Erythroblast (primary cell): ENCODE measurements at places on chromosomes 4 and X.
A peak's percentile ranks its signal among the peaks of the same experiment; 100 is the strongest.

DNA sequence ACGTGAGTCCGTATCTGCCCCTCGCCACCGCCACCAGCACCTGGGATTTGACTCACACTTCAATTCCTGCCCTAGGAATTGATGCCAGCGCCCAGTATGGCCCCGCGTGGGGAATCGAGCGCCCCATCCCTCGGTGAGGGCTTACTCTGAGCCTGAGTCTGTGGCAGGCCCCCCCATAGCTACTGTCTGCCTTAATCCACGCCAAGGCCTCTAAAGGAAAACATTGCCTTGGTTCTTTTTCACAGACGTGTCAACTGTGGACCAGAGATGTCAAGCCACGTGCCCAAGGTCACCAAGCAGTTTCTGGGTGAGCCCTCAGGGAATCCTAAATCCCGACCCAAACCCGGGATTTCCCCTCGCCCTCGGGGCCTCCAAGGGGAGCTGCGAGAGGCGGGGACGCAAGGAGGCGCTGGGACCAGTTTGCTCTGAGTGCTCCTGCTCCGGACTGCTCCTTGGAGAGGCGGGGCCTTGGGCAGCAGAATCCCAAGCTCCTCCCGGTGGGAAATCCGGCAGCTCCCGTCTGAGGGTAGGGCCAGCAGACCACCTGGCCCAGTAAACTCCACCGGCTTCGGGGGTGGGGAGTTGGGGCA is 12.9 kb downstream of the MSX1 start:
- no peak for DNase-seq

DNA sequence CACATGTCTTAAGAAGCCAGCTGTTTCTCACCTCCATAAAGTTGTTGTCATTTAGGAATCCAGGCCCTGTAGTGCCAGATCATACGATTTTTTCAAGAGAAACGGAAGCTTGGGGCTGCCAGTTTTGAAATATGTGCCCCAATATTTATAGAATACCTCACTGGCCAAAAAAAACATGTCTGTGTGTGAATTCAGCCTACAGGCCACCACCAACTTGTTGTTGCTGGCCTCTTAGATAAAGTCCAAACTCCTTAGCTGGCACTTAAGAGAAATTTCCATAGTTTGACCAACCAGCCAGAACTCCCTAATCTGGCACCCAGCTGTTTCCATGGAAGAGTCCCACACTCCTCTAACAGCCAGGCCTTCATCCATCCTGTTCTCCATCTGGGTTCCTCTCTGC is 74.1 kb downstream of the WDR19 start:
- DNase-seq: no peak

- DNase-seq: no peak
Observed at GRCh38 chr4:101089168-101089567, 258.2 kb downstream of the PPP3CA start.

DNA sequence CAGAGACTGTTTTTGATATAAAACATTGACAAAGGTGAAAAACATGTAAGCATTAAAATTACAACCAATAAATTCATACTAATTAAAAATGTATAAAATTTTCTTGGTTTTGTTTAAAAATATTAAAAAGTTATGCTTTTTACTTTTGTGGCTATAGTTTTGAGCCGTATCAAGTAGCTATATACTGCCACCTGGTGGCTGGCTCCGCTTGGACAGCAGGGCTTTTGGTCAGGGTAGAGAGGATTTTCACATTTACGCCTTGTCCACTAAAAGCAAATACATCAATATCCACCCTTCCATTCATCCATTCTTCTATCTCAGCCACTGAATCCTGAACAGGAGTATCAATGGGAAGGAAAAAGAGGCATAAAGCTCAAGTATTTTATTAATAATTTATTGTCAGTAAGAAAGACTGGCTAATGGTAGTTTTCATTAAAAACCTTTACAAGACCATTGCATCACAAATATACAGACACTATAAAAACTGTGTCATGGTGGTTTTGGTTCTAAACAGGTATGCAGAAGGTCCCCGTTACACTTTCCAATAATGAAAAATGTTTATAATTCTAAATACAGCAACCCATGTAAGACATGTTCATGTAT is 32.1 kb upstream of the MTNR1A start:
- DNase-seq: peak; percentile 51

DNA sequence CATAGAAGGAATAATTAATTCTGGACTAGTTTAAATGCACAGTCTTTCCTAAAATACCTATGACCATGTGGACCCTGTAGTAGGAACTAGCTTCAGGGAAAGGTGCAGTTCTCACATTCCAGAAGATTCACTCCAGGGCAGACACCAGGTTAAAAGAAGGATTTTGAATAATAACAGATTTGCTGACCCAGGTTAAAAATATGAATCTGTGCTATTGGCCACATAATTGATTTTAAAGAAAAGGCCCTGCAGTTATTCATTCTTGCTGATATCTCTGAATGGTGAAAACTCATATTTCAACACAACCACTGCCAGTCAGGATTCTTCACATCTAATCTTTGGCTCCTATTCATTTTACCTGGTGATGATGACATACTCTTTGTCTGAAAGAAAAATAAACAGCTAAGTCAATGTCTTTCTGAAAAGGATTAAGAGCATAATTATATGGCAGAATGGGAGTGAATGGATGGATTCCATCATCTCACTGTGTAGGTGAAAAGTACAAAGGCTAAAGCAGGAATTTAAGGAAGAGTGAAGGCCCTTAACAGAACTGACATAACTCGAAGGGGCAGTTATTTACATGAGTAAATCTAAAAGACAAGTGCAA is 432.8 kb downstream of the PDGFC start:
- no peak for DNase-seq

DNA sequence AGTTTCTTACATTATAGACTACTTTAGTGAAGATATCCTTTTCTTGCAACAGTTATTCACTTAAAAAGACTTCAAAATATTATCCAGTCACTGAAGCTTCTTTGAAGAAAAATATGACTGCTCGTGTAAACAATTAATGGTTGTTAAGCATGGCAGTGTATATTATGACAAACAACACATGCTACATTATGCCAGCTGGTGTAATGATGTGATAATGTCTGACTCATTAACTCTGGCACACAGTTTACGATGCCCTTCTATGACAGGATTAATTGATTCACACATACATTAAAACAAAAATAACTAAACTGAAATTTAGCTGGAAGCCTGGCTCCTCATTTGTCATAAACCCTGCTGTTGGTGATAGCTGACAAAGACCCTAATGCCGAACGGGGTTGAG is 22.4 kb downstream of the GK2 start:
- DNase-seq: no peak

DNA sequence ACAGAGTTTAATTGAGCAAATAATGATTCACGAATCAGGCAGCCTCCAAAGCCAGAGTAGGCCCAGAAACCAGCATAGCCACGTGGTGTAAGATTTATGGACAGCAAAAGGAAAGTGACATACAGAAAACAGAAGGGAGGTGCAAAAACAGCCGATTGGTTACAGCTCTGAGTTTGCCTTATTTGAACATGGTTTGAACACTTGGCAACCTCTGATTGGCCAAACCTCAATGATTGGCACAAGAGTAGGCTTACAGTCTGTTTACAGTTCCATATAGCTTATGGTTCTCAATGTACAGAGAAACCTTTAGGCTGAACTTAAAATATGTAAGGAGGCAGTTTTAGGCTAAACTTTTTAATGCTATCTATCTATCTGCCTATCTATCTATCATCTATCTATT is 394.8 kb downstream of the CFAP47 start:
- DNase-seq: no peak

- DNase-seq: no peak
Observed at GRCh38 chr4:113838460-113838859, 76.9 kb upstream of the CAMK2D start.

DNA sequence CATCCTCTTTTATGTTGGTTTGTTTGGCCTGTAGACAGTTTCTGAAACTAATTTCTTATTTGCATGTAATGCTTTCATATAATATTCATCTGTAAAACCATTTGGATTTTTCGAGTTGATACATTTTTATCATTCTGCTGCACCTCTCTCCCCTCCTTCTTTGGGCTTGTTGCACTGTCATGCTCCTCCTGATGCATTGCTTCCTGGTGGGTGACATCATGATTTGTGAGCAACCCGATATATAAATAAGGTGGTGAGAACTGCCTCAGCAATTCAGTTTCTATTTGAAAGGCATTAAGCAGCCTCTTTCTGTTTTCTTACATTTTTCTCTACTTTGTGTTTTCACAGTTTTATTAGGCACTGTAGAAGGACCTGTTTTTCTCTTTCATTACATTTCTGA is 515.7 kb downstream of the RPA4 start:
- peak; percentile 78 for DNase-seq

GRCh38 chr4:185470501-185471195 is 885 bp downstream of the CCDC110 start:
- DNase-seq: no peak

GRCh38 chr4:72094059-72094797 is 62.4 kb downstream of the NPFFR2 start:
- DNase-seq: no peak

DNA sequence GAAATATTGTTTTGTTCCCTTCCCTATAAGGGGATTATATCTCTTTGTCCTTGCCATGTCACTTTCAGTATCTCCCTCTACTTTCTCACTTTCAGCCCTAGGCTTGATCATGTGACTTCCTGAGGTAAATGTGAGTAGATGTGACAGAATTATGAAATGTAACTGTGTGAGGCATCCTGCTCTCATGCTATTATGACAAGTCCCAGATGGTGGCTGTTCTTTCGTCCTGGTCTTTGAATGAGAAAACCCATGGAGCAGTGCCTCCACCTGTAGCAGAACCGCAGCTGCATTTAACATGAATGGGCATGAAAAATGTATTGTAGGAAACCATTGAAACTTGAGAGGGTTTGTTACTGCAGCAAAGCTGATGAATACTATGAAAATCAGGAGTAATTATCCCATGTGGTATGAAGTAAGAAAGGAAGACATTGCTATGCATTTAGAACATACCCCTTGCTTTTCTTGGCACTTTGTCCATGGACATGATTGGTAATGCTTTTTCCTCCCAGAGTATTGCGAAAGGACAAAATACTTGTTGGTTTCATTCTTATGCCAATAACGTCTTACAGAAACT is 202.2 kb upstream of the GPRIN3 start:
- DNase-seq: no peak

DNA sequence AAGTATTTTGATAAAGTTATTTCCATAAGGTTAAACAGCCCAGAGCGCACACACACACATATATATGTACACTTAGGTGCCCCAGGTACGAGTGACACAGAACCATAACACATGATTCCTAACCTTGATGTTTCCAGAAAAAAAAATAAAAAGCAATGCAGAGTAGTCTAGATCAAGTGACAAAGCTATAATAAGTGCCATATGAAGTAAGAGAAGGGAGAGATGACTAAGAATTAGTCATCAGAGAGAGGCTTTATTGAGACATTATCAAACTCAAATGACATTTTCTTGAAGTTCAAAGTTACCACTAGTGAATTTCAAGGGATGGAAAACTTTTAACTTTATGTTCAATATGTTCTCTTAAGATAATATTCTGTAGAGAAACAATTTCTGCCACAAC is 215.0 kb downstream of the HTR2C start:
- DNase-seq: no peak

GRCh38 chrX:54024350-54024749 is 19.9 kb downstream of the PHF8 start:
- no peak for DNase-seq

DNA sequence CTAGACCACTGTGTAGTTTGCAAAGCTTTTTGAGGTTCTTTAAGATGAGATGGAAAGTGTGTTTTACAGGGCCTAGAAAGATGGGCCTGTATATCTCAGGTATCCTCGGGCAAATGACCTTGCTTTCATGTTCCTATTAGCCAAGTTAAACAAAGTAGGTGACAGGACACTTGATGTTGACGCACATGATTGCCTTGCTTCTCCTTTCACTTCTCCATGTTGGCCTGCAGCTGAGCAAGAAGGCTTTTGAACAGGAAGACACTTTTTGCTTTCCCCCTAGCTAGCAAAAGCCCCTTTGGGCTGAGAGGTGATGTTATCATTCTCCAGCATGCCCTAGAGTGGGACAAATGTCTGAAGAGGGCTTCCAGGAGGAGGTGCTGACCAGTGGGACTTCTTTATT is 202.1 kb downstream of the GPC3 start:
- no peak for DNase-seq

GRCh38 chrX:24292353-24292752 is 21.5 kb downstream of the SUPT20HL2 start:
- DNase-seq: no peak

- no peak for DNase-seq
Observed at GRCh38 chrX:111288841-111289240, 18.6 kb upstream of the CAPN6 start.

DNA sequence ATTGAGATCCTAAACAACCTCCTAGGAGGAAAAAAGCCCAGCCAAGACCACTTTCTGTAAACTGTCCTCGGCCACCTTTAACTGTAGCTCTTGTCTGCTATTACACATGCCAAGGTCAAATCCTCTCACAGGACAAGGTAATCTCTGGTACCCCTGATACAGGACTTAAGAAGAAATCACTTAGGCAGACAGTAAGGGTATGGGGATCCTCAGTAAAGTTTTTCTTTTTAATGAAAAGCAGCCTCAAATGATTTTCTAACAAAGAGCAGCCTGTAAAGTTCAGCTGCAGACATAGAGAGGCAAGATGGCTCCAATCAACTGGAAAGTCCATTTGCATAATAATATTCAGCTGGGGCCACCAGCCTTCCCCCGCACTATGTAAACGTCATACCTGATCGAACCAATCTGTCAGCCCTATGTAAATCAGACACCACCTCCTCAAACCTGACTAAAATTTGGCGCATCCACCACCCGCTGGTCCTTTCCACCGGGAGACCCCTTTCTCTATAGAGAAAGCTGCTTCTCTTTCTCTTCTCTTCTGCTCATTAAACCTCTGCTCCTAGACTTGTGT is 14.6 kb upstream of the MPP1 start:
- DNase-seq: no peak

GRCh38 chr4:114136069-114136468 is 156.6 kb upstream of the ARSJ start:
- DNase-seq: no peak

GRCh38 chr4:6446538-6447451 is 25.6 kb downstream of the PPP2R2C start:
- DNase-seq: no peak

- no peak for DNase-seq
Observed at GRCh38 chr4:3452376-3452775, 10.6 kb downstream of the HGFAC start.

- DNase-seq: no peak
Observed at GRCh38 chr4:26525136-26525770, 35.0 kb upstream of the CCKAR start.

GRCh38 chr4:7779432-7779768 is 160.3 kb downstream of the AFAP1 start:
- no peak for DNase-seq
